ENCODE measurements at places on chromosomes 5 and 9.

DNA sequence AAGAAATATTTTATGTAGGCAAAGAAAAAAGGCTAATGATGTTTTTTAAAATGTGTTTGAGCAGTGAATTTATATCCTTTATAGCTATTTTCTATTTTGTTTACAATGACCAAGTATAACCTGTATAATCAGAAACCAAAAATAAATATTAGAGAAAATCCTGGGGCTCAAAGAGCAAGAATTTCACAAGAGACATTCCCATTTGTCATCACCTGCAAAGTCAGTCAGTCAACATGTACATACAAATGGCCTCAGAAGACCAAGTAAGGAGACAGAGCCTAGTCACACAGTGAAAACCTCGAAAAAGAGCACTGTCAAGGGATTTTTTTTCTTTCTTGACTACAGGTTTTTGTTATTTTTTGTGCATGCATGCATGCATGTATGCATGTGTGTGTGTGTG lies 231.4 kb downstream of the GLIS3 start:
- DNase-seq = no peak

GRCh38 chr5:56816546-56817081 lies 1.3 kb downstream of the MAP3K1 start:
- peak; percentile 60 for DNase-seq

- no peak for DNase-seq
Observed at GRCh38 chr5:15320871-15321270, 179.1 kb upstream of the FBXL7 start.

DNA sequence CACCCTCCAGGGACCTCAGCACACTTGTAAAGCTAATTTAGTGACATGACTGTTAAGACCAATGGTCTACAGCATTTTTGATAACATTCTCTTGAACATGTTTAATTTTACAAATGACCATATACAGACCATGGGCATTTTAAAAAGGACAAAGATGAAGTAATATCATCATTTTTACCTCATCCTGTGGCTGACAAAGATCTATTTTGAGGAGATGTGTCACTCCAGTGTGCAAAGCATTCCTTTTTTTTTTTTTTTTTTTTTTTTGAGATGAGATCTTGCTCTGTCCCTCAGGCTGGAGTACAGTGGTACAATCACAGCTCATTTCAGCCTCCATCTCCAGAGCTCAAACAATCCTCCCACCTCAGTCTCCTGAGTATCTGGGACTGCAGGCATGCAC lies 118.2 kb upstream of the TBC1D2 start:
- no peak for DNase-seq

DNA sequence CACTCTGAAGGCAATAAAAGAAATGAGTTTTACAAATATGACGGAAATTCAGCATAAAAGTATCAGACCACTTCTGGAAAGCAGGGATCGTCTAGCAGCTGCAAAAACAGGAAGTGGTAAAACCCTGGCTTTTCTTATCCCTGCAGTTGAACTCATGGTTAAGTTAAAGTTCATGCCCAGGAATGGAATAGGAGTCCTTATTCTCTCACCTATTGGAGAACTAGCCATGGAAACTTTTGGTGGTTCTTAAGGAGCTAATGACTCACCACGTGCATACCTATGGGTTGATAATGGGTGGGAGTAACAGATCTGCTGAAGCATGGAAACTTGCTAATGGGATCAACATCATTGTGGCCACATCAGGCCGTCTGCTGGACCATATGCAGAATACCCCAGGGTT lies 93.5 kb upstream of the RGMB start:
- no peak for DNase-seq

GRCh38 chr5:126808521-126808988 lies 31.6 kb downstream of the LMNB1 start:
- DNase-seq = no peak

- no peak for DNase-seq
Observed at GRCh38 chr5:35404701-35405100, 174.4 kb upstream of the PRLR start.

DNA sequence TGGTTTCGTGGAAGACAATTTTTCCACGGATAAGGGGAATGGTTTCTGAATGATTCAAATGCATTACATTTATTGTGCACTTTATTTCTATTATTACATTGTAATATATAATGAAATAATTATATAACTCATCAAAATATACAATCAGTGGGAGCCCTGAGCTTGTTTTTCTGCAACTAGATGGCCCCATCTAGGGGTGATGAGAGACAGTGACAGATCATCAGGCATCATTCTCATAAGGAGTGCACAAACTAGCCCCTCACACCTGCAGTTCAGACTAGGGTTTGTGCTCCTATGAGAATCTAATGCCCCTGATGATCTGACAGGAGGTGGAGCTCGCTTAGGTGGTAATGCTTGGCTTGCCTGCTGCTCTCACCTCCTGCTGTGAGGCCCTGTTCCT lies 6.4 kb downstream of the ISCA1 start:
- DNase-seq = no peak

DNA sequence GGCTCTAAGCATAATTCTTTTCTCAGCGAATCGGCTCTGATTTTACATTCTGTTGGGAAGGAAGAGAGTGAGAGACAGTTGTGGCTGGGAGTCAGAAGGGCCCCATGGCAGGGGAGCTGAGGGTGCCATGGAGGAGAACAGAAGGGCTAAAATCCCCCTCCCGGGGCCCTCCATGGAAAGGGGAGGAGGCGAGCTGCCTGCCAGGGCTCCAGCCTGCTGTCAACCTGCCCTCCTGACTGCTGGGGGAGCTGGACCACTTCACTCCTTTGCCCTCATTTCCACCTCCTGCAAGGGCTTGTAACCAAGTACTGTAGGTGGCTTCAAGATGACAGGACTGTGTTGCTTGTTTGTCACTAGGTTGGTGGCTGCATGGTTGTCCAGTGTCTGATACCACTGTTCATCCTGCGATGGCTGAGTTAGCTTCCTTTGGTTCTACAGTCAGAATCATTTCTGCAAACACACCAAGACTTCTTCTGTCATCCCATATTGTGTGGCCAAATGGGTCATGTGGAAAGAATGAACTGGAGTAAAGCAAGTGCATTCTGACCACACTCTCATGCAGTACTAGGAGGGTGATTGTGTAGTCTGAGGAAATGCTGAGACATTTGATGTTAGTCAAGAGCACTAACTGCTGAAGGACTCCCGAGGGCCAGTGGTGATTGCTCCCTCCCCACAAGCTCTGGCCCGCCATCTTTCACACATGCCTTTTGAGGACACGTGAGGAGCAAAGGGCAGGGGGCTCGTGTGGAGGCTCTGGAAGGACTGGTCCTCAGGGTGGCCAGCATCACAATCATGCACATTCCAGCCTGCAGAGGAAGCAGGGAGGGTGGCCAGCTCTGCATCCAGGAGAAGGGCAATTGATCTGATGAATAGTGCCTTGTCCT lies 307.2 kb downstream of the GADD45G start:
- no peak for DNase-seq

DNA sequence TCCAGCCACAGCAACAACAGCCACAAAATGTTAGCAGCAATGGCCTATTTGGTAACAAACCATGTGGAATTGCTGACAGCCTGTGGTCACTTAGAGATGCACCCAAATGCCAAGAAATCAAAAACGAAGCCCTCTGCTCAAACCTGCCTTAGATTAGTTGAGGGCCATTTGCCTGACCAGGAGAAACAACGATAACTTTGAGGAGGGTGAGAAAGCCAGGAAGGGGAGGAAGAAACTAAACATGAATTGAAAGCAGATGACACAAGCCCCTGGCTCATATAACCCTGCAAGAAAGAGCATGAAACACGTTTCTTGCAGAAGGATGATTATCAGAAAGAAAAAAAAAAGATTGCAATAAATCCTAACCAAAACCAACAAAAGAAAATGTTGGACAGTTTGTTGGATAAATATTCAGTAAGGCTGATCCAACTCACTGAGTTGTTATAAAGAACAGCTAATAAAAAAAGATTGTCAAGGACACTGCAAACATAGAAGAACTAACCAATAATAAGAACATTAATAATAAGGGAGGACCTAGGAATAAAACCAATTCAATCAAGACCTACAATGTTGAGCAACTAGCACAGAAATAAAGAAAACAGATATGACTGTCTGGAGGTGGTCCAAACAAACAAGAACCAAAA lies 140.5 kb upstream of the SLC30A5 start:
- no peak for DNase-seq

- DNase-seq = no peak
Observed at GRCh38 chr5:72407541-72407940, 87.4 kb downstream of the PTCD2 start.

- DNase-seq = no peak
Observed at GRCh38 chr9:100671898-100672297, 94.0 kb downstream of the CAVIN4 start.

DNA sequence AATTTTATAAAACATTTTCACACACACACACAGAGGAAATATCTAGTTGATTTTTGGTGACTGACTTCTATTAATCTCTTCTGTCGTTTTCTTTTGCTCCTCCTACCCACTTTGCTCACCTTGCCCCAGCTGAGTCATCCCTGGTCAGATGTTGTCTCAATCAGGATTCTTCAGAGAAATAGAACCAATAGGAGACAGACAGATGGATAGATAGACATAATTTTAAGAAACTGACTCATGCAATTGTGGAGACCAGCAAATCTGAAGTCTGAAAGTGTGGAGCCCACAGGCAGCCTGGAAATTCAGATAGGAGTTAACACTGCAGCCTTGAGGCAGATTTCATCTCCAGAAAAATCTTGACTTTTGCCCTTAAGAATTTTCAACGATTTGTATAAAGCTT lies 37.0 kb upstream of the PIK3R1 start:
- DNase-seq = no peak

DNA sequence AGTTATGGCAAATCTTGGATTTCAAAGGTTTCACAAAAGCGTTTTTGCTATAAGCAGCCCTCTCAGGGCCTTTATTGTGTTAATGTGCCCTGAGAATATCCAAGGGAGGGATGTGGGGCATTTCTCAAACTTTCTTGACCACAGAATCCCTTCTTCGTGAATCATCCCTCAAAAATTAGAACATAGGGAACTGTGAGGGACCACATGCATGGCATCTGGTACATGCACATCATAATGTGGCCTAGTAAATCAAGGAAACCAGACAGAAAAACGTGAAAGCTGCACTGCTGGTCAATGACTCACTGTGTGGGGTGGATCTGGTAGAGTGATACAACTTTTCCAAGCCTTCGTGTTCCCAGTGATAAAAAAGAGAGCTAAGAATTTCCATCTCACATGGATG lies 22.4 kb downstream of the DDX31 start:
- DNase-seq = no peak

- DNase-seq = no peak
Observed at GRCh38 chr5:13107537-13107936, 837.0 kb downstream of the DNAH5 start.

DNA sequence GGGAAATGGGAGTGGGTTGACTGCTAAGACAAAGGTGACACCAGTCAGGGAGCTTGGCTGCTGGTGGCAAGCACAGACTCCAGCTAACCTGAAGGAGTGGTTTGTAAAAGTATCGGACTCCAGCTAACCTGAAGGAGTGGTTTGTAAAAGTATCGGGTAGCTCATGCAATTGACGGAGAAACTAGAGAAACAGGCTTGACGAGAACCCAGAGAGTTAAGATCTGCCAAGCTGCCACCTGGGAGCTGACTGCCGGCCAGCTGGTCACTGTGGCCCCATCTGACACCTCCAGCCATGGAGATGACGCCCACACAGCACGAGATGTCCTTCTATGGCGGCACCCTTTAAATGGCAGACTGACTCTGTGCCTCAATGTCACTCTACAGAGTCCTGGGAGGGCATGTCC lies 28.3 kb upstream of the CRB2 start:
- DNase-seq = no peak

GRCh38 chr9:136710543-136710942 lies 1.8 kb upstream of the DIPK1B start:
- DNase-seq = no peak

DNA sequence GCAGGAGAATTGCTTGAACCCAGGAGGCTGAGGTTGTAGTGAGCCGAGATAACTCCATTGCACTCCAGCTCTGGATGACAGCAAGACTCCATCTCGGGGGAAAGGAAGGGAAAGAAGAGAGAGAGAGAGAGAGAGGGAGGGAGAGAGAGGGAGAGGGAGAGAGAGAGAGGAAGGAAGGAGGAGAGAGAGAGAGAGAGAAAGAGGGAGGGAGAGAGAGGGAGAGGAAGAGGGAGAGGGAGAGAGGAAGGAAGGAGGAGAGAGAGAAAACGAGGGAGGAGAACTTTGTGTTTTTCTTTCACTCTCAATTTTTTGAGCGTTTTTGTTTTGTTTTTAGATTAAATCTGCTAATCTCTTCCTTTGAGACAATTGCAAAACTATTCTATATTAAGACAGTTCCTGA lies 46.9 kb downstream of the SPEF2 start:
- DNase-seq = no peak

- DNase-seq = no peak
Observed at GRCh38 chr9:123064716-123065115, 31.2 kb downstream of the GPR21 start.

DNA sequence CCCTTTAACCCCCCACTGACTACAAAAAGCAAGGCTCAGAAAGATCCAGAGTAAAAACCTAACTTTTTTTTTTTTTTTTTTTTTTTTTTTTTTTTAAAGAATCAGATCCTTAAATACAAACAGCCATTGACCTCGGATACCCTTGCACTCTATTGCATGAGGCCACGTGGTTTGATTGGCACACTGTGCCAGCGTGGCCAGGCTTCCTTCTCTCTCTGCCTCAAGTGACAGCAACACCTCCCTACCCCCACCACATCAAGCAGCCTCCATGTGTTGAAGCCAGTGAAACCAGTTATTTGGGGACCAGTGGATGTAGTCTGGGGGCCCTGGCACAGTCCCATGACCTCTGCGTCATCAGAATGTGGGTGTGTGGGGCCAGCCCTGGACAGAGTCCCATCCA lies 71.4 kb downstream of the OTULIN start:
- DNase-seq = no peak

DNA sequence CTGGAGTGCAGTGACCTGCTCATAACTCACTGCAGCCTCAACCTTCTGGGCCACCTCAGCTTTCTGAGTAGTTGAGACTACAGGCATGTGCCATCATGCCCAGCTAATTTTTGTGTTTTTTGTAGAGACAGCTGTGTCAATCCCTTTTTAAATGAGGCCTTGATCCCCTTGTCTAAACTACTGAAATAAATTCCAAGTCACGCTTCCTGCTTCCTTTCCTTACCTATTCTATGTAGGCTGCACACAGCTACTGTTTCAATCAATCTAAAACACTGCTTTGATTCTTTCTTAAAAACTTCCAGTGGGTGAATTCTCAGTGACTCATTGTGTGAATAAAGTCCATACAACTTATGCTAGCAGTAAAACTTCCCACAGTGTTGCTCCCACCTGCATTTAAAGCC lies 2.9 kb upstream of the C7 start:
- no peak for DNase-seq

- DNase-seq = no peak
Observed at GRCh38 chr5:55913466-55914413, 62.6 kb downstream of the IL31RA start.

DNA sequence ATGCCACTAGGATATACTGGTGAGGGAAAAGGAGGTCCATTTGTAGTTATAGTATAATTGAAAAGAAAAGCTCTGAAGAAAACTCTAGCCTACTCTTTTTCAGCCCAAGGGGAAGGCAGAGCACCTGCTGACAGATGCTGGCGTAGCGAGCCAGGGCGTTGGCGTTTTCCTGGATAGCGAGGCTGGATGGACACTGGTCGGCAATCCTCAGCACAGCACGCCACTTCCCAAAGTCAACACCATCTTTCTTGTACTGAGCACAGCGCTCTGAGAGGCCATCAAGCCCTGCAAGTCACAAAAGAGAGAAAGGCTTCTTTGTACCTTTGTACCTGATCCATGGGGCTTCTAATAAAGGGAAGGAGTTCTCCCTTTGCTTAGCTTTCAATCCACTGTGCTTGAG lies 8.2 kb downstream of the ALDOB start:
- DNase-seq = no peak

- no peak for DNase-seq
Observed at GRCh38 chr9:124062172-124062571, 50.6 kb downstream of the LHX2 start.

- no peak for DNase-seq
Observed at GRCh38 chr9:32989660-32990059, 11.8 kb downstream of the APTX start.
